ENCODE measurements at places on chromosomes 1 and 21.

- no peak for DNase-seq
Measured at GRCh38 chr1:31588751-31589515, 12.6 kb downstream of the TINAGL1 start.

DNA sequence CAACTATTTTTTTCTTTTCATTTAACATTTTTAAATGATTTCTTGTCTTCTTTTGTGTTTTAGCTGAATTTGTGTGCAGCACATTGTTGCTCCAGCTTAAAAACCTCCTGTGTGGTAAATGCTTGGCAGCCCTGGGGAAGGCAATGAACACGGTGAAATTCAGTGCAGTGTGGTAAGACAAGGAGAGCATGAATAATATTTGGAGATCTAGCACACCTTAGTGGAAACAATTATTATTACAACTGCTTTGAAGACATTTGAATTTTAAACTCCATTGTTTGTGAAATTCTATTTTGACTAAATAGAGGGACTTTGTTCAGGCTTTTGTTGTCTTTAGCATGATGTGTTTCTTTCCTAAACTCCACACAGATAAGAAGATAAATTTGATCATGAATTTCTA, 242.6 kb upstream of the CXADR start:
- DNase-seq, result no peak

DNA sequence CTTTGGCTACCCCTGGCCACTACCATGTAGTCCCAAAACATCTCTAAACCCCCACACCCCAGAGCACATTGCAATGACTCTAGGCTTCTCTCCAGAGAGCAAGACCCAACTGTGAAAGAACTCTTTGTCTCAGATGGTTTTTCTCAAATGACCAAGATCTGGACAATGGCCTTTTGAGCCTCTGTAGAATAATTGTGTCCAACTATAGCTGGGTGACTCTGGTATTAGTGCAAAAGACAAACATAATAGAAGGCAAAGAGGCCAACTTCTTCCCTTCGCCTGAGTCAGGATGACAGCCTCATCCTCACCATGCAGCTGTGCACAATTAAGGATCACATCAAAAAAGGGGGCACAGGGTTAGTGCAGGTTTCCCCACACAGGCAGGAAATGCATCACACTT, 139.6 kb downstream of the BRINP2 start:
- DNase-seq, result no peak

DNA sequence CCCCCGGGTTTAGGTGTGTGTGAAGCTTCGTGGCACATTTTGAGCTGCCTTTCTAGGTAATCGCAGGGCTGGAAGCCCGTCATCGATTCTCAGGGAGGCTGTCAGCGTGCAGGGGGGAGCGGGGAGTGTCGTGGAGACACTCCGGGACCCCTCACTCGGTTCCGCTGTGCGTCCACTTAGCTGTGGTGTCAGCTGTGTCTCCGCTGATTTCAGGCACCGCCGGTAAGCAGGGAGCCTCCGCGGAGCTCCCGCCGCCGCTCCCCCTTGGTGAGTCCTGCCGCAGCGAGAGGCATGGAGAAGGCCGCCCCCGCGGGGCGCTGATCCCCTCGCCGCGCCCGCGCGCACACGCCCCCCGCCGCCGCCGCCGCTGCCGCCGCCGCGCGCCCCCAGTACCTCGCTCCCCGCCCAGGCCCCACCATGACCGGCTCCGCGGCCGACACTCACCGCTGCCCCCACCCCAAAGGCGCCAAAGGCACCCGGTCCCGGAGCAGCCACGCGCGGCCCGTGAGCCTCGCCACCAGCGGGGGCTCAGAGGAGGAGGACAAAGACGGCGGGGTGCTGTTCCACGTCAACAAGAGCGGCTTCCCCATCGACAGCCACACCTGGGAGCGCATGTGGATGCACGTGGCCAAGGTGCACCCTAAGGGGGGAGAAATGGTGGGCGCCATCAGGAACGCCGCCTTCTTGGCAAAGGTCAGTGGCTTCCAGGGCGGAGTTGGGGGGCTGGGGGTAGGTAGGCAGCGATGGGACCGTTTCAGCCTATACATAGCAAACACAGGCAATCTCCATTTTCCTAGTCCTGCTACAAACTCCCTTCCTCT, 995 bp downstream of the VASH2 start:
- no peak for DNase-seq

- DNase-seq, result no peak
Measured at GRCh38 chr1:176144526-176144925, 62.6 kb downstream of the COP1 start.
